ENCODE measurements at places on chromosomes 16 and 17.

DNA sequence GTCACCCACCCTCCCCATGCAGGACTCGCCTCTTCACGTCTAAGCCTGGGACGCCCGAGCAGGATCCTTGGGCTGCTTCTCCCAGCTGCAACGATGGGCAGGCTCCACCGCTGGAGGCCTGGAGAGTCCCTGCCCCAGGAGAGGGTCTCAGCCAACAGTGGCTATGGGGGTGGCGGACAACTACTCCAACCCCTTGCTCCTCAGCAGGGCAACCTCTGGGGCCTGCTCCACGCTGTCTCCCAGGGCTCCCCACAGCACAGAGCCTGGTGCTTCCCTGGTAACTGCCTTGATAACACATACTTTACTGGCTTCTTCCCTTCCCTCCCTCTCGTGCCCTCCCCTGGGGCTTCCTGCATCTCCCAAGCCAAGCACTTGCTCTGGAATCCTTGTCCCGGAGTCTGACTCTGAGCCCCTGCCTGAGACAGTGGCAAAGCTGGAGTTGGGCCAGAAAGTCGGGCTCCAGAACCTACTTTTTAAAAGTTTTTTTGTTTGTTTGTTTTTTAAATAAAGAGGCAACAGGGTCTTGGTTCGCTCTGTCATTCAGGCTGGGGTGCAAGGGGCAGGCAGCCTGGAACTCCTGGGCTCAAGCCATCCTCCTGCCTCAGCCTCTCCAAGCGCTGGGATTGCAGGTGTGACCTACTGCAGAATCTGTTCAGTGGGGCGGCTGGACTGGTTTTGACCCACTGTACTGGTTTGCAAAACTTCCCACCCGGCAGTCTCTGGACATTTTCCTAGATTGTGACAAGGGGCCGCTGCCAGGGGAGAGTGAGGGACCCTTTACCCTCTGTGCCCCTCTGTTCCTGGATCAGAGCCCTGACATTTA lies 99.4 kb downstream of the TNFRSF13B start:
- DNase-seq, result no peak

DNA sequence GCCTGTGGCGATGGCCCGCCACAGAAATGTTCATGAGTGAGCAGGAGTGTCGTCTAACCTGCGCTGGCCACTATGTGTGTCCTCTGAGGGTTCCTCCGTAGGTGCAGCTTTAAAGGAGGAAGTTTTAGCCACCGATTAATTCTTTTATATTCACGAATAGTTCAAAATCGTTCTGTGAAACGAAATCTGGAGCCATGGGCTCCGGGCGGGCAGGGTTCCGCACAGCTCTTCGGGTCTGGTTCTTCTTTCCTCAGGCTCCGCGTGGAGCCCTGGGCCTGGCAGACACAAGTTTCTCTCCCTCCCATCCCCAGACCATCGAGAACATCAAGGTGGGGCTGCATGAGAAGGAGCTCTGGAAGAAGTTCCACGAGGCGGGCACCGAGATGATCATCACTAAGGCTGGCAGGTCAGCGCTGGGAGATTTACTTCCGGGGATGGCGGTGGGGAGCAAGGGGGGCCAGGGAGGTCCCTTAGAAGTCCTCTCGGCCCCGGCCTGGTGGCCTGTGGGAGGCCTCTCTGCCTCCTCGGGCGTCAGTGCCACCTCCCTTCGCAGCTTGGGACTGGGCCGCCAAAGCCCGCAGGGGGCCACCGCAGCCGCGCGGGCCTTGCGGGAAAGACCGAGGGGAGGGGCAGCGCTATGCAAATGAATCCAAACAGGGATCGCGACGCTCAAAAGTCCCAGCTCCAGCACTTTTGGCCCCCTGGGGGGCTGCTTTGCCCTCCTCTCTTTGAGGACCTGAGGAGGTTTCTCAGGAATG lies 5.2 kb downstream of the TBX4 start:
- no peak for DNase-seq

- no peak for DNase-seq
Observed at GRCh38 chr17:45345554-45346215, 28.9 kb upstream of the MAP3K14 start.

- no peak for DNase-seq
Observed at GRCh38 chr17:65259281-65259680, 122.1 kb downstream of the RGS9 start.

Measured in esophagus squamous epithelium (tissue), 5 donors.